Uterine smooth muscle cell (primary cell): ENCODE measurements at places on chromosomes 7 and 10. TPM values are rescaled to one million over a fixed set of nuclear protein-coding genes. Genes with fewer than 3 reads are reported as not detected.

UTF1 gene
- total RNA-seq: 0.12 TPM in 1 of 2 replicates, not detected in the other

CISD1 gene
- 20.6 and 25.7 TPM in 2 replicates for total RNA-seq

CLEC2L gene
- total RNA-seq: not detected in 2 replicates

EIF5AL1 gene
- total RNA-seq: 0.75 and 1.3 TPM in 2 replicates

NRF1 gene
- total RNA-seq: 12.0 and 17.6 TPM in 2 replicates

AGAP9 gene
- 2.6 and 4.0 TPM in 2 replicates for total RNA-seq

ODAD2 gene
- total RNA-seq: 3.5 and 8.4 TPM in 2 replicates

STAG3 gene
- 0.62 and 1.00 TPM in 2 replicates for total RNA-seq

NPY4R gene
- total RNA-seq: 0.50 TPM in 1 of 2 replicates, not detected in the other

AQP1 gene
- total RNA-seq: 0.50 and 0.66 TPM in 2 replicates

UCN3 gene
- total RNA-seq: not detected in 2 replicates

SLC16A12 gene
- under 0.01 TPM in 1 of 2 replicates, not detected in the other for total RNA-seq

WNT8B gene
- not detected in 2 replicates for total RNA-seq

PANK1 gene
- total RNA-seq: 12.9 and 13.2 TPM in 2 replicates

AS3MT gene
- total RNA-seq: 11.0 and 13.7 TPM in 2 replicates

SUN3 gene
- total RNA-seq: not detected in 2 replicates

MRLN gene
- not detected in 2 replicates for total RNA-seq

ELN gene
- 0.89 and 2.6 TPM in 2 replicates for total RNA-seq

CLEC5A gene
- total RNA-seq: under 0.01 TPM in 1 of 2 replicates, not detected in the other

FAM241B gene
- 0.77 and 0.87 TPM in 2 replicates for total RNA-seq

MACC1 gene
- under 0.01 TPM in 2 replicates for total RNA-seq
